ENCODE measurements at places on chromosomes 7 and 10.

DNA sequence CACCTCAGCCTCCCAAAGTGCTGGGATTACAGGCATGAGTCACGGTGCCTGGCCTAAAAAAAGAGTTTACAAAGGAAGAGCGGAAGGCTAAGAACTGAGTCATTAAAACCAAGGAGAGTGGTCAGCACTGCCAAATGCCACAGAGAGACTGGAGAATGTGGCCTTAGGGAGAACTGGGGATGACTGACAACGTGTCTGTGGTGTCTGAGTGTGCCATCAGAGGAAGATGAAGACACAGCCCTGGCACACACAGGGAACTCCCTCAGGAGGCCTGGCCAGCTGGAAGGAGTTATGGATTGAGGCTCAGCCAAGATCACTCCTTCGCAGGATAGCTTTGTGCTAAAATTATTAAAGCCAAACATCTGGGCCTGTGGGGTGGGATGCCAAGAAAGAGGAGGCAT lies 3.9 kb upstream of the INA start:
- peak; percentile 45 for DNase-seq

GRCh38 chr10:75924309-75924902 lies 493.0 kb downstream of the LRMDA start:
- DNase-seq: no peak

- no peak for DNase-seq
These were observed 106.4 kb upstream of the CARD11 start for GRCh38 chr7:3150027-3150426.

DNA sequence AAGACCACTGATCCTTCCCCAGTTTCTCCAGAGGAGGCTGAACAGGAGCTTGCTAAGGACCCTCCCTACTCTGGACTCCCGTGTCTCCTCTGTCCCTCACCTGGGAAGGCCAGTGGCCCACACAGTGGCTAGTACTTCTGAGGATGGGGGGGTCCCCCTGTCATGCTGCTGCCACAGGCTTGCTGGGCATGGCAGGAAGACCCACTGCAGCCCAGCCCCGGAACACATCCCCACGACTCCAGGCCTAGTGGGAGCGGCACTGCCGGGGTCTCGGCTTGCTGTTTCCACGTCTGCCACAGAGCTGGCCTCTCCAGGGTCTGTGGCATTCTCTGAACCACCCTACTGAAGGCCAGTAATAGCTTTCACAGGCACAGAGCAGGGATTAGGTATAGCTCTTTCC lies 25.9 kb upstream of the NPFFR1 start:
- DNase-seq: no peak

DNA sequence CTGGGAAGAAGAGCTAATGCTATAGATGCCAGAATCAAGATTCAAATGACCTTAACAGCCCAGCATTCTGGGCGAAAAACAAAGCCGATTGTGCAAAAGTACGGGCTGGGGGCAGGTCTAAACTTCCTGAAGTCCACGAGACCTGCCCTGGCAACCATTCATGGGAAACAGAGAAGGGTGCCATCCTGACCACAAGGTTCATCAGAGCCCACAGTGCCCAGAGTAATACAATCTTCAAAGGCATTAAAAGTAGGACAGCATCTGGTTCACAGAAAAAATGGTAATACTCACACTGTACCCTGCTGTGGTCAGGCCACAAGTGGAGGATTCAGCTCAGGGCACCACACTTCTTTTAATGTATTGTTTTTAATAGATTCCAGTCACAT lies 36.1 kb downstream of the SORBS1 start:
- DNase-seq: no peak

DNA sequence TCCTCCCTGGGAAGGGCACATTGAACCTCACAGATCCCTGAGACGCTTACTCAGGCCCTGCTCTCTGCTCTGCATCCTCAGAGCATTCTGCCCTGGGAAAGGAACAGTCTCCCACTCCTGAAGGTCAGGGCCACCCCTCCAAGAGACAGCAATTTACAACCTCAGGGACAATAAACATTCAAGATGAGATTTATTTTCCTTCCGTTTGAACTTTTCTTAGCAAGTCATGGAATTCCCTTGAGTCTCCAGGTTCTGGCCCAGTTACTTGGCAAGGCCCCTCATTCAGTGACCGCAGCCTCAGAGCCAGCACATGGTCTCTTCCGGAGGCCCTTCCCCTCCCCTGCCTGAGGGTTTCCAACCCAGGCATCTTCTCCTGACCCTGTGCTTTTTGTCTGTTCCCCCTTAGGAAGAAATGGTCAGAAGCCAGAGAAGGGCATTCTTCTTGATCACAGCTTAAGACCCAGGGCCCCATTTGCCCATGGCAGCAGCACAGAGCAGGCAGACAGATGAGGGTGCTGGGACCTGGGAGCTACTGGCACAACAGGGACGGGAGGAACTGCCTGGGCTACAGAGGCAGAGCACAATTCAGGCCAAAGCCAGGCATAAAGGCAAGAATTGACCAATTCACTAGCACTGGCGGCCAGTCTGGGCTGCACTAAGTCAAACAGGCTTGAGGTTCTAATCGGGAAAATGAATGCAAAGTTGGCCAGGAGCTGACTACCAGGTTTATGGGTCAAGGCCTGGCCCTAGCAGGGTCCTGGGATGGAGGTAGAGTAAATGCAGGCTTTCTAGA lies 56.7 kb downstream of the VSTM4 start:
- DNase-seq: no peak
